ENCODE measurements at places on chromosomes 1 and 21.

- no peak for DNase-seq
Observed at GRCh38 chr1:234676103-234676594, 66.2 kb upstream of the IRF2BP2 start.

DNA sequence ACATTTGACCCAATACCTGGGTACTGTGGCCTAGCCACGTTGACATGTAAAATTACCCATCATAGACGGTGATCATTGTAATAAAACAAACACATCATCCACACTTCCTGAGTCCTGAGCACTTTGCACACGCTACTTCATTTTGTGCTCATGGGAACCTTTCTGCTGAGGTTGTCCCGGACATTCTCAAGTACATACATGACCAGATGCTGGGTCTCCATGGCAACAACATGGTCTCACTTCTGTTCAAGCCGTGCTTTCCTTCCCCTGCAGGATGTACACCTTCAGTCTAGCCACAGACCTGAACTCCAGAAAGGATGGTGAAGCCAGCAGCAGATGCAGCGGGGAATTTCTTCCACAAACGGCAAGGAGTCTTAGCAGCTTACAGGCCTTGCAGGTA lies 22.7 kb downstream of the UBASH3A start:
- no peak for DNase-seq

- no peak for DNase-seq
Observed at GRCh38 chr1:234886081-234886984, 242.3 kb downstream of the TOMM20 start.

DNA sequence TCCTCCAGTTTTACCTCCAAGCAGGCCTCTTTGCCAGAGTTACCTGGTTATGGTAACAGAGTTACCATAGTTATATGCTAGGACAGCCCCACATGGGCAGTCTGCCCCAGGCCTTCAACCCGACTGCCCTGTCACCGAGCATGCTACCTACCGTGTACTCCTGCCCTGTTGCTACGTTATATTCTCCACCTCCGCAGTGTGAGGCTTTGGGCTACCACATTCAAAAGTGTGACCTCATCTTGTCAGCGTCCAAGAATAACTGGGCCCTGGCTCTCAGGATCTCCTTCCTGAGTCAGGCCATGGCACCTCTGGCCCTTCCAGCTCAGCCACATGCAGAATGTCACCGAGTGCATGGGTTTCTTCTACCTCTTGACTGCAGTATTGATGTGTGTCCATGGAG lies 8.9 kb downstream of the MAPKAPK2 start:
- no peak for DNase-seq

- DNase-seq: no peak
Observed at GRCh38 chr1:27668121-27668807, 3.7 kb downstream of the IFI6 start.

DNA sequence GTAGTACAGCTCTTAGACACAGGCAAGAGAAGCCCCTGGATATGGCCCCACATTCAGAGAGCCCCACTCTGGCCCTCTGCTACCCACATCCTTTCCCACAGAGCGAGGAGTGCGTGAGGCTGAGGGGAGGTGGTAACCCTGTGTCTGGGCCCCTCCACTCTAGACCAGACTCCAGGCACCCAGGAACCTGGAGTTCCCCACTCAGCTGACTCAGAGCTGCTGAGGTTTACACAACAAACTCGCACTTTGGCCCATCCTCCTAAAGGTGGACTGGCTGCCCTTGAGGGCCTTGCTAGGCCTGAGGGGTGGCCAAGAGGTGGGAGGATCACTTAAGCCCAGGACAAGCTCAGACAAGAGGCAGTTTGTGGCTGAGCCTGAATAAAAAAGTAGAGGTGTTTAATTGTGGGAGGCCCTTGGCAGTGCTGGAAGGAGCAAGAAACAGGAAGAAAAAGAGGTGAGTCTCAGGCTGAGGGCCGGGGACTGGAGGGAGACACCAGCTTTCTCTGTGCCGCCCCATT lies 10.7 kb downstream of the MR1 start:
- no peak for DNase-seq

- DNase-seq: no peak
Observed at GRCh38 chr21:31346256-31346821, 2.3 kb upstream of the TIAM1 start.

GRCh38 chr1:185964946-185965345 lies 230.8 kb downstream of the HMCN1 start:
- DNase-seq: no peak

DNA sequence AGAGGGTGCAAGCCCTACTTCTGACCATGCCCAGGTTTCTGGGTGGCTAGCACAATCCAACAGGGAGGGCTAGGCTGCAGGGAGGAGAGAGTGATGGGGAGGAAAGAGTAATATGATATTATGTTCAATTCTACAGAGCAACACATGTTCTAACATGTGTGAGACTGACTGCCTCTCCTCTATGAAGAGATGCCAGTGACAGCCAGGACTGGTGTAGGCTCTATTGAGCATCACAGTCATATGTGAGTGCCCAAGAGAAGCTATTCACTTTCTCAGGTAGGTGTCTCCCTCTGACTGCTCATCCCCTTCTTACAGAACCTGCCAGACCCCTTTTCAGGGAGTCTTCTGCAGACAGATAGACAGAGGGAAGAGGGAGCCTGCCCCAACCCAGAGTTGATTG lies 446.1 kb downstream of the SIPA1L2 start:
- DNase-seq: no peak

- no peak for DNase-seq
Observed at GRCh38 chr1:206446688-206447421, 23.4 kb upstream of the IKBKE start.

DNA sequence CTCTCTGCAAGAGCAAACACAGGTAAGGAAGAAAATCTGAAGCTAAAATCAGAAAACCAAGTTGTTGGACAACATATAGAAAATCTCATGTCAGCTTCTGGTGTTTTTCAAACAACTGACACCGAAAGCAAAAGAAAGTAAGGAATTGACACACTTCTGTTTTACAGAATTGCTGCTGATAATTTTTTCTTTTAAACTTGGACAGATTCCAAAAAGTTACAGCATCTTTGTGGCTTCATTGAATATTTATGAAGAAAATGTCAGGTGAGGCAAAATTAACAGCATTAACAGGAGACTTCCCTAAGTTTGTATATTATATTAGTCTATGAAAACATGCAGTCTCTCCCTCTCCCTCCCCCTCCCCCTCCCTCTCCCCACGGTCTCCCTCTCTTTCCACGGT lies 14.9 kb upstream of the CTSS start:
- DNase-seq: no peak

DNA sequence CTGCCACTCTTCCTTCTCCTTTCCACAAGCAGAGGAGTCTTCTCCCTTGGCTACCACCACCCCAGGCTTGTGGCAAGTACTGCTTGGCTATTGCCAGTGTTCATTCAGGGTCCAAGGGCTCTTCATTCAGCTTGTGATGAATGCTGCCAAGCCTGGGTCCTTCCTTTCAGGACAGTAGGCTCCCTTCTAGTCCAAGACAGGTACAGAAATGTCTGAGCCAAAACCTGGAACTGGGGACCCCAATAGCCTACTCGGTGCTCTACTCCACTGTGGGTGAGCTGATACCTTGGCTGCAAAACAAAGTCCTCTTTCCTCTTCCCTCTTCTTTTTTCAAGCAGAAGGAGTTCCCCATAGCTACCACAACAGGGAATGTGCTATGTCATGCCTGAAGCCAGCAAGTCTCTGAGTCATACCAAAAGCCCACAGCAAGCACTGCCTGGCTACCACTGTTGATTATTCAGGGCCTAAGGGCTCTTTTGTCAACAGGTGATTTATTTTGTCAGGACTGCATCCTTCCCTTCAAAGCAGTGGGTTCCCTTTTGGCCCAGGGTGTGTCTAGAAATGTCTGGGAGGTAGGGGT lies 268.9 kb downstream of the HHAT start:
- no peak for DNase-seq

DNA sequence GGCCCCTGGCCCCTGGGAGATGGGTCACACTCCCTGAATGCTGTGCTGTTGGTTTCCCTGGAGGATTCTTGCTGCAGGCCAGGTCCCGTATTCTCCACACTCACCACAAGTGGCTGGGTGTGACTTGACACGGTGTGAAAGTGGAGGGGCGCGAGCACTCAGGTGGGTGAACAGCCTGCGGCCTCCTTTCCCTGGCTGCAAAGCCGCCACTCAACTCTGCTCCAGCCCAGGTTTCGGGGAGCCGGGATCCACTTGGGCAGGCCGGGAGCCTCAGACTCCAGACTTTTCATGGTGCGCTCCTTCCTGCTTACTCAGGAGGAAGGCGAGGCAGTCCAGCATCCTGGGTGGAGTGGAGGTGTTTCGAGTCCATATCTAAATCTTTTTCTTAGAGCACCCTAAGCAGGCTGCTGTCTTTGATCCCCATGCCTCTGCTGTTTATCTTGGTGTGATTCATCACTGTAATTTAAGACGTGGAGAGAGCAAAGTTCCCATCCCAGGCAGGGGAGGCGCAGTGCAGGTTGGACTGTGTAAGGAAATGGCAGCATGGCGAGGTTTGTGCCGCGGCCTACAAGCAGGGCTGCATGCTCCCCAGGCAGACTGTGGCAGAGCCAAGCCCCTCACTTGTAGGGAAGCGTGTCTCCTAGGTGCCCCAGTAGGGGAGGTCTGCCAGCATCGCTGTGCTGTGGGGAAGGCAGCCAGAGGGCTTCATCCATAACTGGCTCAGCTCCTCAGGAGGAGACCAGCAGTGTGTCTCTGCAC lies 29.6 kb downstream of the VANGL1 start:
- DNase-seq: no peak

- DNase-seq: no peak
Observed at GRCh38 chr1:110035236-110035752, 870 bp downstream of the STRIP1 start.

- peak; percentile 57 for DNase-seq
Observed at GRCh38 chr21:45136927-45137611, 62.7 kb downstream of the ADARB1 start.

- no peak for DNase-seq
Observed at GRCh38 chr1:227559499-227559898, 3.9 kb upstream of the ZNF678 start.

DNA sequence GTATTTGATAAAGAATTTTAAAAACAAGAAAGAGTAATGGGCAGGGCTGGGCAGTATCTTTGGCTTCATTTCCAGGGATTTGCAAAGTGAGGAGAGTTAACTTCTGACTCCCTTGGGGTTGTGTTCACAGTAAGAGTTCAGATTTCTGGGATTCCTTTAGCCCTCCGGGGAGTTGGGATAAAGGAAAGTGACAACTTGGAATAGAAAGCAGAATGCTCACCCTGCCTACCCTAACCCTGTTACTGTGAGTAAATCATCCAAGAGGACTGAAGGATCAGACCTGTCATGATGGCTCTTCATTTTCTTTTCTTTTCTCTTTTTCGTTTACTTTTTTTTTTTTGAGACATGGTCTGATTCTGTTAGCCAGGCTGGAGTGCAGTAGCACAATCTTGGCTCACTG lies 76.1 kb downstream of the CACHD1 start:
- DNase-seq: no peak

- DNase-seq: no peak
Observed at GRCh38 chr21:36698385-36698980, 432 bp upstream of the SIM2 start.

DNA sequence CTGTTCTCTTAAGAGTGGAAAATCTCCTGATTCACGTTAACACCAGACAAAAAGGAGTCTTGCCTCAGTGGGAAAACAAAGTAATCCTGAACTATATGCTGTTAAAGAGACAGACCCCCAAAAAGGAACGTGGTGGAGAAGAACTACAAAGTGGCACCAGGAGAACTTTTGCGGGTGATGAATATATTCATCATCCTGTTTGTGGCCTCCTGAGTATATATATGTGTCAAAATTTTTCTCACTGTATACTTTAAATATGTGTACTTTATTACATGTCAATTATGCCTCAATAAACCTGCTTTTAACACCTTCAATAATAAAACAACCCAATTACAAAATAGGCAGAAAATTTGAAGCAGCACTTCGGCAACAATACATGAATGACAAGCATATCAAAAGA lies 31.1 kb downstream of the ZNF644 start:
- no peak for DNase-seq

All from KG1 (cell line).